NCI-H1694 treated with DMSO at 0.1 percent for 48 hours (cell line): ENCODE measurements at places on chromosomes 3 and 15.

DNA sequence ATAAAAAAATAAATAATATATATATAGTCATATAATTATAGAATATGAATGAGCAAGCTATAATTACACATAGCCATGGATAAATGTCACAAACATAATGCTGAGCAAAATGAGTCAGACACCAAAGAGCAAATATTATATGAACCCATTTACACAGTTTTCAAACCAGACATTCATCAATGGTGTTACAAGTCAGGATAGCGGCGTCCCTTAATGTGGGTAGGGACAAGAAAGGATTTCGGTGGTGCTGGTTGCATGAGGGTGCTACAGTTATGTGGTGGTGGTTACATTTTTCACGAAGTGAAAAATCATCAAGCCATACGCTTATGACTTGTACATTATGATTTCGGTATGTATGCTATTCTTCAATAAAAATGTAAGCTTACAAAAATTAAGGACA is 100.5 kb downstream of the HMG20A start:
- no peak for DNase-seq

GRCh38 chr3:38167591-38167990 is 2.3 kb downstream of the OXSR1 start:
- no peak for DNase-seq

GRCh38 chr3:123155471-123156011 is 46.2 kb upstream of the SEC22A start:
- DNase-seq = peak; percentile 58

- no peak for DNase-seq
Measured at GRCh38 chr15:33506781-33507296, 196.1 kb downstream of the RYR3 start.

- DNase-seq = no peak
Measured at GRCh38 chr3:90052425-90052950, 945.1 kb downstream of the EPHA3 start.

- no peak for DNase-seq
Measured at GRCh38 chr15:82532991-82533481, 7.2 kb downstream of the RPS17 start.

- no peak for DNase-seq
Measured at GRCh38 chr3:162884373-162884772, 1387.8 kb downstream of the OTOL1 start.

DNA sequence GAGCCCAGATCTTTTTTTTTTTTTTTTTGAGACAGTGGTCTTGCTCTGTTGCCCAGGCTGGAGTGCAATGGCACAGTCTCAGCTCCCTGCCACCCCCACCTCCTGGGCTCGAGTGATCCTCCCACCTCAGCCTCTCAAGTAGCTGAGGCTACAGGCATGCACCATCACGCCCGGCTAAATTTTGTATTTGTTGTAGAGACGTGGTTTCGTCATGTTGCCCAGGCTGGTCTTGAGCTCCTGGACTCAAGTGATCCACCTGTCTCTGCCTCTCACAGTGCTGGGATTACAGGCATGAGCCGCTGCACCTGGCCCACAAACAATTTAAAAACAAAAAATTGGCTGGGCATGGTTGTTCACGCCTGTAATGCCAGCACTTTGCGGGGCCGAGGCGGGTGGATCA is 22.6 kb upstream of the SLC6A6 start:
- DNase-seq = no peak

DNA sequence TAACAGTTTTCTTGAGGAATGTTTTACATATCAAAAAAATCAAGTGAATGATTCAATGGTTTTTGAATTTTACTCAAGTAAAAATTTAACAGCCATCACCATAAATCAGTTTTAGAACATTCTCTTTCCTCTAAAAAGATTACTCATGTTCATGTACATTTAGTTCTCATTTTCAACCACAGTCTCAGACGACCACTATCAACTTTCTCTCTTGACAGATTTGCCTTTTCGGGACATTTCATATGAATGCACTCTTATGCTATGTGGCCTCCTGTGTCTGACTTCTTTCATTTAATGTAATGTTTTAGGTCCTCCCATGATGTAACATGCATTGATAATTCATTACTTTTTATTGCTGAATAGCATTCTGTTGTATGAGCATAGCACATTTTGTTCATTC is 309.3 kb upstream of the PLSCR5 start:
- no peak for DNase-seq

DNA sequence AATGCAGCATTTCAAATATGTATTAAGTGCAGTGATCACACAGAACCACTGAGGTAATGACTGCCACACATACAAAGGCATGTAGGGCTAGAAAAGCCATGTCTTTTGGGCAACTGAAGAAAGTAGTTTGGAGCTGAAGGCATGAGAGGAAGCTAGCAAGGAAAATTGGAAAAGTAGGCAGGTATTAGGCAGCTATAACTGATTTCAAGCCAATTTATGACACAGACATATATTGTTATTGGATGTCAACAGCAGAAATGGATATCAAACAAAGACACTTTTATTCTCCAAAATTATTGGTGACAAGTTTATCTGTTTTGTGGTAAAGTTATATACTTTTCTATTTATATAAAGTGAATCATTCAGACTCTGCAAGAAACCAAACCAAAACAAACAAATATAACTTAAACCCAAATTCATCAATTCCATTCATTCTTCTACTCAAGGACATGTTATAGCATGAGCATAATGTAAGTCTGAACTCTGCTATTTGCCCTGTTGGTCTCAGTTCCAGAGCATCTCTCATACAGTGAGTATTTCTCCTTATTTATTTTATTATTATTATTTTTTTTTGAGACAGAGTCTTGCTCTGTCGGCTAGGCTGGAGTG is 307.4 kb upstream of the COL8A1 start:
- no peak for DNase-seq

DNA sequence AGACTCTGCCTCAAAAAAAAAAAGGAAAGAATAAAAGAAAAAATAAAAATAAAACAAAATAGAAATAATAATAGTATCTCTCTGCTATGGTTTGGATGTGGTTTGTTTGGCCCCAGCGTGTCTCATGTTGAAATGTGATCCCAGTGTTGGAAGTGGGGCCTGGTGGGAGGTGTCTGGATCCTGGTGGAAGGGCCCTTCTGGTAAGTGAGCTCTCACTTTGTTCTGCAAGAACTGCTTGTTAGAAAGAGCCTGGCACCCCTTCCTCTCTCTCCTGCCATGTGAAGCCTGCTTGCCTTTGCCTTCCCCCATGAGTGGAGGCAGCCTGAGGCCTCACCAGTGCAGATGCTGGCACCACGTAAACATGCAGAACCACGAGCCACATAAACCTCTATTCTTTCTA is 26.3 kb downstream of the TMEM44 start:
- DNase-seq = no peak

GRCh38 chr15:90063770-90064247 is 38.5 kb downstream of the IDH2 start:
- DNase-seq = no peak

GRCh38 chr3:87199628-87200027 is 27.5 kb upstream of the CHMP2B start:
- no peak for DNase-seq

DNA sequence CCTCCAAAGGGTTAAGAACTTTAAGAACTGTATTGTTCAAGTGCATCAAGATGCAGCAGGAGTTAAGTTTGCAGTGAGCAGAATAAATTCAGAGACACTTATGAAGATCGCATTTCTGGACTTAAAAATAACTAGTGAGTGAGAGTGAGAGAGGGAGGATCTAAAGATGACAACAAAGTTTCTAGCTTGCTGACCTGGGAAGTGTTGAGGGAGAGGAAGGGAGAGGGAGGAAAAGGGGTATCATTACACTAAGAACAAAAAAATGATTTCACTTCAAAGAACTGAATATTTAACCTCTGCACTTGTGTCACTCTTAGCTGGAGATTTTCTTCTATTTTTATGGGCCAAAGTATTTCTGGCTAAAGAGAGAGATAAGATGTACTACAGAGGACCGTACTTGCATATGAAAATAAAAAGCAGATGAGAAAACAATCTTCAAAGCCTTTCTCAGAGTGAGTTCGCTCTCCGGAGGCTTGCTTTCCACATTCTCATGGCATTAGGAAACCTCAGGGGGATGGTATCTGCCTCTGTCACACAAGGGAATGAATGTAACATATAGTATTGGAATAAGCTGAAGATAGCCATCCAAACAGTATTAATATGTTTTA is 91.4 kb upstream of the TJP1 start:
- no peak for DNase-seq

GRCh38 chr3:42683875-42684598 is 1.3 kb upstream of the KLHL40 start:
- no peak for DNase-seq

DNA sequence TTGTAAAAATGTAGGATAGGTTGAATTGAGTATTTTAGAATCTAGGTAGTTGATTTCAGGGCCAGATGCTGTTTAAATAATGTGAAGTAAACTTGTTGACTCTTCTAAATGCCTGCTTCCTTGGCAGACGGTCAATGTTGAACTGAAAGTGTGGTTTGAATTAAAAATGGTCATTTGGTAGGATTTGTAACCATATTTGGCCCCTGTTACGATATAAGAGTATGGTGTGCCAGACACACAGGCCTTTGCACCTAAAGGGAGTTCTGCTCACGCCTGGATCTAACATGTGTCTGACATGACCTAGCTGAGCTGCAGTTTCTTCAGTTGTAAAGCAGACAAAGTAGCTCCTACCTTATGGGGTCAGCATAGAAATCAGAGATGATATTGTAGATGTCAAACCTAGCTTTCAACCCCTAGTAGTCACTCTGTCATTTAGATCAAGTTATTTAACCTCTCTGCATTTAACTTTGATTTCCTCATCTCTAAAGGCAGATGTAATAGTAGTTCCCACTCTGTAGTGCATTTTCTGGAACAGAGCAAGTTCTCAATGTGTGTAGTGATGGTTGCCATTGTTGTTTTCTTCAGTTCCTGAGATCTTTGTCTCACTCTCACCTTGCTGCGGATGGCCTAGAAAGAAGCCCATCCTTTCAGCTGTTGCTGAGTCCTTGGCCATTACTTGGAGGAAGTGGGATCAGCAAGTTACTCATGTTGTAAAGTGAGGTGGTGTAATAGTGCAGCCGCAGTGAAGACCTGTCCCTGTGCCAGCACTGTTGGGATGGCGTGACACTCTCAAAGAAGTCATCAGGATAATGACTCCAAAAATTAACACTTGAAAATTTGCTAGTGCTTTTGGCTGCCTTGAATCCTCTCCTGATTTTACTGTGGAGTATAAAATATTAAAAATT is 90.2 kb downstream of the GHSR start:
- DNase-seq = no peak

DNA sequence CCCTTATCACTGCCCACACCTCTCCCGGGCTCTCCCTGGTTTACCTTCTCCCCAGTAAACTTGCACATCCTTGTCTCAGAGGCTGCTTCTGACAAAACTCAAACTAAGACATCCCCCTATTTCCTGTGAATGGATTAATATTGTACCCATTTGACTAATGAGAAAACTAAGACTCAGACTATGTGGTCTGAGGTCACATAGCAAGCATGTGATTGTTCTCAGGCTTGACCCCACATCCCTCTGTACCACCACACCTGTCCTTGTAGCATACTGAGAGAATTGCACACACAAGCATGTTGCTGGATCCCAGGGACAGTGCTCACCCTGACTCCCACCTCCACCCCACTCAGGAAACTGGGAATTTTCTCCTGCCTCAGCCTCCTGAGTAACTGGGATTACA is 90.7 kb upstream of the HES1 start:
- no peak for DNase-seq

- DNase-seq = no peak
Measured at GRCh38 chr15:74108111-74108510, 22.3 kb upstream of the ISLR2 start.
